ENCODE measurements at places on chromosomes 2 and 18.

DNA sequence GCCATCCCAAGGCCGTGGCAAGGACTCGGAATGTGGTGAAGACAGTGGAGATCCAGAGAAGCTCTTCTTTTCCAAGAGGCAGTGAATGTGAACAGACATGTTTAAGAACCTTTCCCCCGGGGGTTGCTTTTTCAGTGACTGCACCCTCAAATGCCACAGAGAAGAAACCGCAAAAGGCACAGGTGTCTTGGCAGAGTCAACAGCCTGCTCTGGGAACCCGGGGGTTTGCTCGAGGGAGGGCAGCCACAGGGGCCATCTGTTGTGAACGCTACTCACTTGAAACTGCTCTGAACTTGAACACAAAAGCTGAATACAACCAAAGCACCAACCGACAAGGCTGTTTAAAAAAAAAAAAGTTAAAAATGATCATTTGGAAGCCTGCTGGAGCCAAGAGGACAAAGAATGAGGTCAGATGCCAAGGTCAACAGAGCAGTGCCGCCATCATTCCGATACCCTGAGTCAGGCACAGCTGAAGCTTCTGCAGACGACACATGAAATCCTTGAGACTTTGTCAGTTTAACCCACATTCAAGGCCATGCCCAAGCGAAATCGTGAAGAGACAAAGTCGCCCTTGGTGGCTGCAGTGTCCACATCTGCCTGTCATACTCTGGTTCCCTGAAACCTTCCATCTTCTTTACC, 47.4 kb downstream of the PSMG2 start:
- no peak for DNase-seq

DNA sequence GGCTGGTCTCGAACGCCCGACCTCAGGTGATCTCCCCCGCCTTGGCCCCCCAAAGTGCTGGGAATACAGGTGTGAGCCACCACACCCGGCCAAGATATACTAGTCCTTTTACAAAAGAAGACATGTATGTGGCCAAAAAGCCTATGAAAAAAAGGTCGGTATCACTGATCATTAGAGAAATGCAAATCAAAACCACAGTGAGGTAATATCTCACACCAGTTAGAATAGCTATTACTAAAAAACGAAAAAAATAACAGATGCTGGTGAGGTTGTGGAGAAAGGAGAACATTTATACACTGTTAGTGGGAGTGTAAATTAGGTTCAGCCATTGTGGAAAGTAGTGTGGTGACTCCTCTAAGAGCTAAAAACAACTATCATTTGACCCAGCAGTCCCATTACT, 26.4 kb downstream of the KLHL23 start:
- DNase-seq: no peak

GRCh38 chr2:155223781-155224406, 525.4 kb downstream of the KCNJ3 start:
- no peak for DNase-seq

DNA sequence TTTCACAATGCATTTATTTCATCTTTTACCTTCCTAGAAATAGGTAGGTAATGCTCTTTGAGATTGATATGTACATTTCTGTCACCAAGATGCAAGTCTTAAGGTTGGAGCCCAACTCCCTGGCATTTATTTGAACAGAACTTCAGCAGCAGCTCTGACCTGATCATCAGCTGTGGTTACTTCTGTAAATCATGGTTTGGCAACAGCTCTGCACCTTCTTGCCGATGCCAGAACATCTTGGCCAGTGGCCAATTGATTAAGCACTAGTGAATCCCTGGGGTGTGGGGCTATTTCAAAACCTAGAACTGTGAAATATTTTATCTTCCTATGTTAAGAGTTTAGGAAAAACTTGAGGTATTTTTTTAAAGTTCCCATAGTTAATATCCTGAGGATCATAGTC, 124.8 kb upstream of the NYAP2 start:
- DNase-seq: no peak

Measured in natural killer cell treated with Interleukin-12 subunit alpha and Interleukin-12 subunit beta and Interleukin-15 and Interleukin-18, amount 100 ng/mL, for 72 hours (primary cell).